ENCODE measurements at places on chromosomes 4 and X. TPM values are rescaled to one million over a fixed set of nuclear protein-coding genes. Genes with fewer than 3 reads are reported as not detected.

GRCh38 chr4:78551420-78552351, at the start of gene ANXA3:
ANXA3 (plus strand) TSS chr4:78551770; CDS start chr4:78554474, 2,704 bp downstream.
- no peak for DNase-seq

GRCh38 chrX:42748067-42748850, 29.7 kb downstream of the PPP1R2C start:
- no peak for DNase-seq

MAGEA2B gene
- total RNA-seq: not detected

UGT2B7 gene
- not detected for total RNA-seq

TMEM47 gene
- 42.4 TPM for total RNA-seq

CPZ gene
- total RNA-seq: 2.9 TPM
